Epithelial cell of prostate (primary cell): ENCODE measurements at places on chromosomes 3 and 15.

GRCh38 chr3:178396318-178396717 is 139.9 kb upstream of the KCNMB2 start:
- DNase-seq = no peak

GRCh38 chr15:59703979-59704796 is 15.1 kb upstream of the BNIP2 start:
- DNase-seq = no peak

GRCh38 chr3:127101411-127102187 is 91.3 kb upstream of the PRR23E start:
- no peak for DNase-seq

GRCh38 chr3:123372686-123373473 is 76.0 kb downstream of the ADCY5 start:
- DNase-seq = no peak

- no peak for DNase-seq
Measured at GRCh38 chr3:142118911-142119310, 30.4 kb downstream of the TFDP2 start.

DNA sequence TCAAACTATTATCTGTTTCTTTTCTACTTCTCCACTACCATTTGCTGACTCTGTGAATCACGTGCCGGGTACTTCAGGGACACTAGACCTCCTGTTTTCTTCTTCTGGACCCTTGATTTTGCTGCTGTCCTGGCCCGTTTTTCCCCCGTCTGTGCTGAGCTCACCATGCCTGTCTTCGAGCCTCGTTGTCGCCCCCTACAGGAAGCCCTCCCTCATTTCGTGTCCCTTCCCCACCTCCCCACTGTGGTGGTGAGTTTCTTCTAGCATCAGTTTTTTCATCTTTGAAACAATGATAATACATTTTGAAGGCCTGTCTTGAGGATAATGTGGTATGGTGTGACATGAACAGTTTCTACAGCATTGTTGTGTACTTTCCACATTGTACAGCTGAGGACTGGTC is 12.8 kb downstream of the GABRG3 start:
- DNase-seq = no peak

DNA sequence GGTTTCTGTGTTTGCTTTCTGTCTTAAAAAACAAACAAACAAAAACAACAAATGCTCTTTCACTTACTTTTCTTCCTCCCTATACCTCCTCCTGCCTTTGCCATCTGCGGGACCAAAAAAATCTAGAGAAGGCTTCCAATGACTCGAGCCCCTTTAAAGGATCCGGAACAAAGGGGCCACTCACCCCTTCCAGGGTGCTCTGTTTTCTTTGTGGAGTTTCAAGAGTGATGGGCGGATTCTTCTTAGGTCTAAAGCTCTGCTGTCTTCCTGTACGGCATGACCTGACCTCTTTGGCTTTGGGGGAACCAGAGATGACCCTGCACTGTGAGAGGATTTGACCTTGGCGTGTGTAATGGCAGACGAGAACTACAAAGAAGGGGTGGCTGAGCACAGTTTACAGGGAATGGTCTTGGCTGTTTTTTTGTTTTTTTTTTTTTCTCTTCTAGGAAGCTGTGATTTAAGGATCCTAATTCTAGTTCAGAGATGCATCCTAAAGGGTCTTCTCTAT is 2.2 kb upstream of the MUC20 start:
- DNase-seq = no peak
